ENCODE measurements at places on chromosomes 3 and 15.

DNA sequence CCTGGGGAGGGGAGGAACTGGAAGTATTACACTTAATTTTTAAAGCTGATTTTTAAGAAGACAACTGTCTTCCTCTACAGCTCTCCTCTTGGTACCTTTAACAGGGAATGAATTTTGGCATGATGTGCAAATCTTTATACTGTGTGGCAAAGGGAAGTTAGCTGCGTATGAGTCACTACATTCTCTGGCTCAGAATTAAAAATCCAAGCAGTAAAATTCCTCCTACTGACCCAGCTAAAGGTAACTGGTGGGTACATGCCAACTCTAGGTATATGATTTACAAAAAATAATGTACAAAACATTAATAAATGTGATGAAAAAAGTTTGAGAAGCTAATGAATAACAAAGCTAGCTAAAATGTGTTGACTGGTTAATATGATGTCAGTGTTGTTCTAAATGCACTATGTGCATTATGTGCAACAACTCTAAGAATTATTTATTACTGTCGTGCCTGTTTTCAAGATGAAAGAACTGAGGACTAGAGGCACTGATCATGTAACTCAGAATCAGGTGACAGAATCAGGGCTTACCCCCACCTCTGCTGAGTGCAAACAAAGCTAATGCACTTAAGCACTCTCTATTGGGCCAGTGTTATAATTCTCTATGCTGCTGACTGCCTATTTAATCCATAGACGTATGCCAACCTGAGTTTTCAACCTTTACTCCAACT lies 194.7 kb upstream of the CADPS start:
- no peaks in the 10 kb centered on the region for H3K27me3 ChIP-seq
- no peak overlapping the region for H3K4me3 ChIP-seq
- no peaks in the 10 kb centered on the region for H3K36me3 ChIP-seq
- no peak for DNase-seq
- no peaks in the 10 kb centered on the region for H3K4me1 ChIP-seq

- no peak overlapping the region for H3K4me3 ChIP-seq
- H3K4me1 ChIP-seq = no peaks in the 10 kb centered on the region
- no peaks in the 10 kb centered on the region for H3K27me3 ChIP-seq
- H3K36me3 ChIP-seq = peaks cover 46% of the 10 kb centered on the region
- DNase-seq = no peak
Observed at GRCh38 chr3:46676601-46677410, 16.7 kb downstream of the ALS2CL start.

- no peaks in the 10 kb centered on the region for H3K36me3 ChIP-seq
- H3K27me3 ChIP-seq = no peaks in the 10 kb centered on the region
- no peak for DNase-seq
- no peak overlapping the region for H3K4me3 ChIP-seq
- no peaks in the 10 kb centered on the region for H3K4me1 ChIP-seq
- H3K27ac ChIP-seq = no peak overlapping the region
Observed at GRCh38 chr15:70530906-70531305, 232.5 kb downstream of the UACA start.

DNA sequence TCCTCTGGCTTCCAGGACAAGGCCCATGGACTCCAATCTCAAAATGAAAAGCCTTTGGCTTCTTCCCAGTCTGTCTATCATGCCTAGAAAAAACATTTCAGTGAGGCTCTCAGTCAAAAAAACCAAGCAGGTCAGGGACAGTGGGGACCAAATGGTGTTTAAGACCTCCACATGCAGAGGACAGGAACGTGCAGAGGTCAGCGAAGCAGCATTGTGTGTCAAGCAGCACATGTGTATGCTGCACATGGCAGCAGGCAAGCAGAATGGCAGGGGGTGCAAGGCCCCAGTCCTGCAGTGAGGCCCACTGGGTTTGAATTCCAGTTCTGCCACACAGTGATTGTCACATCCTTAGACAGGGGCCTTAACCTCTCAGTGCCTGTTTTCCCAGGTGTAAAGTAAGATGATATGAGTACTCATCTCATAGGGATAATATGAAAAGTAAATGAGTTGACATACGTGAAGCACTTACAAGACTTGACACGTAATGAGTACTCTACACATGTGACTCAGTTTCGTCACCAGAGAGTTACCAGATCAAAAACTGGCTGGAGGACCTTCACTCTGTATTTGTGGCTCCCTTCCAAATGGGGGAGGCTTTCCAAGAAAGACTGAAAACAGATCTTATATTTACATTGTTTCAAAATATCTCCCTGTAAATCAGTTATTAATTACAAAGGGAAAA lies 11.2 kb downstream of the STIMATE start:
- H3K4me1 ChIP-seq = peaks cover 20% of the 10 kb centered on the region
- DNase-seq = no peak
- H3K27ac ChIP-seq = no peak overlapping the region
- H3K27me3 ChIP-seq = no peaks in the 10 kb centered on the region
- no peak overlapping the region for H3K4me3 ChIP-seq

- H3K4me1 ChIP-seq = no peaks in the 10 kb centered on the region
- DNase-seq = no peak
- H3K27ac ChIP-seq = no peak overlapping the region
- no peak overlapping the region for H3K4me3 ChIP-seq
- H3K36me3 ChIP-seq = no peaks in the 10 kb centered on the region
Observed at GRCh38 chr15:33844186-33844585, 124.1 kb upstream of the CHRM5 start.

DNA sequence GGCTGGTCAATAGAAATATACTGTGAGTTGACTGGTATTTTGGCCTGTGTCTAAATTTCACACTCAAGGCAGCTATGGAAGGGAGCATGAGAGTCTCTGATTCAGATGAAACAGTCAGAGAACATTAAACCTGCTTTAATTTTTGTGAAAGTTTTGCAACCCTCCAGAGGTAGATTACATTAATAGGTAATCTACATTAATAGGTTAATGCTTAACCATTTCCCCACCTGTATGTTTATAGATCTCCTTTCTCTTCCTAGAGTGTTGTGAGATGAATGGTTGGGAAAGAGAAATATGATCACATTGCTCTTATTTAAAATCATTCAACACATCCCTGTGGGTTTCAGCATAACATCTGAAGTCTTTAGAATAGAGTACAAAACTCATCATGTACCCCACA lies 586.9 kb upstream of the DPPA4 start:
- H3K4me1 ChIP-seq = no peaks in the 10 kb centered on the region
- no peaks in the 10 kb centered on the region for H3K36me3 ChIP-seq
- H3K4me3 ChIP-seq = no peak overlapping the region

Measured in gastrocnemius medialis (tissue), 4 donors.